ENCODE measurements at places on chromosomes 16 and 17. TPM values are rescaled to one million over a fixed set of nuclear protein-coding genes. Genes with fewer than 3 reads are reported as not detected.

DNA sequence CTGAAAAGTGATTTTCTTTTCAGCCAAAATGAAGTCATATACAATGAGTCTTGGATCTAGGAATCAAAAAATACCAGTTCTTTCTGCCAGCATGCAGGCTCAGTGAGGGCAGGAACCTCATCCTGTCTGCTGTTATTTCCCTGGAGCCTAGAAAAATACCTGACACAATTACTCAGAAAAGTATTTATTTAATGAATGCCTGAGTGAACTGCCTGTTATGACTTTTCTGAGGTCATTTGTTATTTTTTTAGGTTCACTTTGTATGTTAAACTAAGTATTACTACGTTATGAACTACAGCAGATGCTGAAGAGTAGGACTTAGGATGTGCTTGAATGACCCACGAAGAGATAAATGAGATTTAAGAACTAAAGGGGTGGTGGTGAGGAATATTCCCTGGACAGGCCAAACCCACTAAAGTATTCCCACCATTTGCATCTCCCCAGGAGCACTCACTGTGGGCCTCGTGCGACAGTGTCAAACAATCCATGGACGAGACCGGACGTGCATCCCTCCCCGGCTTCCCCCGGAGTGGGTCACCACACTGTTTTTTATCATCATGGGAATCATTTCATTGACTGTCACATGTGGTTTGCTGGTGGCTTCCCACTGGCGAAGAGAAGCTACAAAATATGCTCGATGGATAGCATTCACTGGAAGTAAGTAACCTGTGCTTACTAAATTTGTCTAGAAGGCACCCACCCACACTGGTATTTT lies 17.1 kb upstream of the VWA3A start:
- H3K27ac ChIP-seq, result no peak overlapping the region
- H3K36me3 ChIP-seq, result peaks cover 7% of the 10 kb centered on the region
- no peak for DNase-seq
- H3K4me3 ChIP-seq, result no peak overlapping the region
- no peaks in the 10 kb centered on the region for H3K4me1 ChIP-seq

- no peak for DNase-seq
- no peak overlapping the region for H3K27ac ChIP-seq
- no peaks in the 10 kb centered on the region for H3K36me3 ChIP-seq
Measured at GRCh38 chr17:14481664-14482063, 180.8 kb downstream of the HS3ST3B1 start.

- no peaks in the 10 kb centered on the region for H3K36me3 ChIP-seq
- no peaks in the 10 kb centered on the region for H3K4me1 ChIP-seq
- no peaks in the 10 kb centered on the region for H3K27me3 ChIP-seq
- DNase-seq, result no peak
- H3K4me3 ChIP-seq, result no peak overlapping the region
Measured at GRCh38 chr17:45919136-45919535, 24.8 kb downstream of the MAPT start.

GRCh38 chr16:228151-228851 lies 948 bp downstream of the LUC7L start:
- H3K27me3 ChIP-seq, result no peaks in the 10 kb centered on the region
- no peak for DNase-seq
- peak overlapping the region; percentile 91 for H3K4me3 ChIP-seq
- H3K27ac ChIP-seq, result peak overlapping the region; percentile 98
- peaks cover 33% of the 10 kb centered on the region for H3K36me3 ChIP-seq

- no peaks in the 10 kb centered on the region for H3K4me1 ChIP-seq
- no peak for DNase-seq
- H3K4me3 ChIP-seq, result no peak overlapping the region
- no peak overlapping the region for H3K27ac ChIP-seq
Measured at GRCh38 chr16:2280981-2281542, 13.1 kb upstream of the RNPS1 start.

DNA sequence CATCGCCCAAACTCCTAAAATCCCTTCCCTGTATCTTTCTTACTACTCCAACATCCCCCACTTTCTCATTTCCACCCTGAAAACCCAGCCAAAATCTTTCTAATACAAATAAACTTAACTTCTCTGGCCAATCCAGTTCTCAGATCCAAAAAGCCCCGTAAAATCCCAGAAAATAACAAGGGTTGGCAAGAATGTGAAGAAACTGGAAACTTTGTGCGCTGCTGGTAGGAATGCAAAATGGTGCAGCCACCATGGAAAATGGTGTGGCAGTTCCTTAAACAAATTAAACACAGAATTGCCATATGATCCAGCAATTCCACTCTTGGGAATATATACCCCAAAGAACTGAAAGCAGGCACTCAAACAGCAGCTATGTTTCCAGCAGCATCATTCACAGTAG lies 24.1 kb downstream of the LRRC75A start:
- H3K36me3 ChIP-seq, result no peaks in the 10 kb centered on the region
- no peak for DNase-seq
- H3K4me3 ChIP-seq, result no peak overlapping the region

- peaks cover 3% of the 10 kb centered on the region for H3K27me3 ChIP-seq
- no peaks in the 10 kb centered on the region for H3K4me1 ChIP-seq
- H3K36me3 ChIP-seq, result no peaks in the 10 kb centered on the region
- no peak overlapping the region for H3K4me3 ChIP-seq
Measured at GRCh38 chr17:36089339-36089865, 541 bp downstream of the CCL3 start.

DNA sequence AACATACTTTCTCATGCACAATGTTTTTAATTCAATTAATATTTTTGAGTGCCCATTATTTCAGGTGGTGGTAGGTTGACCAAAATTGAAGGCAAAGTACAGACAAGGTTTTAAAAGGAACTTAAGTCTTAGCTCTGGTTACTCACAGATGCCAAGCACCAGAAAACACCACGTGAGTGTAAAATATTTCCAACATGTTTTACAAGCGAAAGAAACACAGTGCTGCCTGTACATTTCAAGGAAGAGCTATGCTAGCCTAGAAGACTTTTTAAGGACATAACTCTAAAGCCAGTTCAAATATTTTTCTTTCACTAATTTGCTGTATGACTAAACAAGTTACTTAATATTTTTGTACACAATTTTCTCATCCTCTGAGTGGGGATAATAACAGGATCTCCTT lies 736.4 kb upstream of the GOT2 start:
- no peaks in the 10 kb centered on the region for H3K36me3 ChIP-seq
- H3K27ac ChIP-seq, result no peak overlapping the region
- H3K4me1 ChIP-seq, result no peaks in the 10 kb centered on the region

DNA sequence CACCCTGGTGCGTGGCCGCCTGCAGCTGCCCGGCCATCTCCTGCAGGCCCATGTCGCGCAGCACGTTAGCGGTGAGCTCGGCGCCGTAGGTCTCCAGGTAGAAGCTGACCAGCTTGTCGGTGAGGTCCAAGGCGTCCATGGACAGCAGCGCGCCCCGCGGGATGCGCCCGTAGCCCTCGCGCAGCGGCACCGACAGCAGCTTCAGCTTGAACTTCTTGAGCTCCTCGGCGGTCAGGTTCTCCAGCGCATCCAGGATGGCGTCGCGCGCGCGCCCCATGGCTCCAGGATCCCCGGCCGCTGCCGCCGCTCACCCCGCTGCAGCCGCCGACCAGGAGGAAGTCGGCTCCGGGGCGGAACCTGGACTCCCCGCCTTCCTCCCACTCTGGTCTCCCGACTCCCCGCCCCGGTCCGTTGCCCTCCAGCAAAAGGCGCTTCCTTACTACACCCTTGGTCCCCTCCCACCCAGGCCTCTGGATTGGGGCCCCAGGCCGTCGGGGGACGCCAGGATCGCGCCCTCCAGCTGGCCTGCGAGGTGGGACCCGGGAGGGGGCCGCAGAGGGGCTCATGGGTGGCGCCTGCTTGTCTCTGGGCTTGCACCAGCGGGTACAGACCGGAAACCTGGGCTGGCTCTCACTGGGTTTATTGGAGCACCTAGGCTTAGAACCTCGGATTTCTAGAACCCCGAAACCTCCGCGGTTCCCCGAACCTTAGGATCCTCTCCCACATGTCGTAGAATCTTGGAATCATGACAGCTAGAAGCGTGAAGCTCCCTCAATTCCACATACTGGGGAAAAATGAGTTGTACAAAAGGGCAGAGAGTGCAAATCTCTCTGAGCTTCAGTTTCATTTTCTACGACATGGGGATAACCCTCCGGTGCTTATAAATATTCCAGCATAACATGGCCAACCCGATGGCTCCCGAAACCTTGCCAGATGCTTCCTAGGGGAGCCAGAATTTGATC lies at the start of gene PYCARD:
Gene PYCARD (minus strand): TSS at position 347 of the 962 bp plus-strand sequence. CDS start 70 bp downstream, at position 277.
- peaks cover 39% of the 10 kb centered on the region for H3K27me3 ChIP-seq
- H3K27ac ChIP-seq, result no peak within 1 kb of the TSS
- H3K36me3 ChIP-seq, result no peaks in the 10 kb centered on the region

DNA sequence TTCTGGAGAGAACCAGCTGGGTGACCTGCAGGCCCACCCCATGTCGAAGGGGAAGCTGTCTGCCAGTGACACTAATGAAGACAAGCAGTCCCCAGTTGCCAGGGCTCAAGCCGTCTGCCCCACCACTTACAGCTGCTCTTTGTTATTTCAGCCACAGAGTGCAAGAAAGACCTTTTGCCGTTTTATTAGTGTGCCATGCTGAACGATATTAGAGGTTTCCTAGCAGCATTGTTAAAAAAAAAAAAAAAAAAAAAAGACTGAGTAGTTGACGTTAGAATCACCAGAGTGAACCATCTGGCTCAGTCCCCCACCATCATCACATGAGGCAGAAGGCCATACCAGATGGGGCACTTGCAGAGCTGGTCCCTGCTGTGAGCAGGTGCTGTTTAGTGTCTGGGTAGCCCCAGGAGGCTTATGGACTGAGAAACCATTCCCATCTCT lies 26.5 kb upstream of the SLC39A11 start:
- no peaks in the 10 kb centered on the region for H3K27me3 ChIP-seq
- H3K27ac ChIP-seq, result no peak overlapping the region

DNA sequence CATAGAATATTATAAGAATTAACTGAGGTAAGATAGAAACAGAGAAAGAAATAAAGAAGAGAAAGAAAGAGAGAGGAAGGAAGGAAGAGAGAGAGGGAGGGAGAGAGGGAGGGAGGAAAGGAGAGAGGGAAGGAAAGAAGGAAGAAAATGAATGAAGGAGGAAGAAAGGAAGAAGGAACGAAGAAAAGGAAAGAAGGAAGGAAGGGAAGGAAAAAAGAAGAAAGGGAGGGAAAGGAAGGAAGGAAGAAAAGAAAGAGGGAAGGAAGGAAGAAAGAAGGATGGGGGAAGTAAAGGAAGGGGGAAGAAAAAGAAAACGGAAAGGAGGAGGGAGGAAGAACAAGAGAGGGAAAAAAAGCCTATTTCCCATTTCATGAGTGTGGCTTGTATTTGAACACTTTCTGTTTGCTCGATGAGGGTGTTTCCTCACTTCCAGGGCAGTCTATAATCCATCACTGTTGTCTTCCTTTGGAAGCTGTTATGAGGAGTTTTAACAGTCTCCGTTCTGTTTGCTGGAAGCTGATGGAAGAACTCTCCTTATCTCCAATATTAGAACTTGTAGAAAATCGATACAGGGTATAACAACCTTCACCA lies 402.4 kb downstream of the TMEM114 start:
- H3K4me3 ChIP-seq, result no peak overlapping the region
- H3K36me3 ChIP-seq, result no peaks in the 10 kb centered on the region
- H3K27ac ChIP-seq, result no peak overlapping the region
- H3K27me3 ChIP-seq, result no peaks in the 10 kb centered on the region

- H3K27me3 ChIP-seq, result no peaks in the 10 kb centered on the region
Measured at GRCh38 chr17:70994194-70994593, 824.9 kb downstream of the KCNJ2 start.

DNA sequence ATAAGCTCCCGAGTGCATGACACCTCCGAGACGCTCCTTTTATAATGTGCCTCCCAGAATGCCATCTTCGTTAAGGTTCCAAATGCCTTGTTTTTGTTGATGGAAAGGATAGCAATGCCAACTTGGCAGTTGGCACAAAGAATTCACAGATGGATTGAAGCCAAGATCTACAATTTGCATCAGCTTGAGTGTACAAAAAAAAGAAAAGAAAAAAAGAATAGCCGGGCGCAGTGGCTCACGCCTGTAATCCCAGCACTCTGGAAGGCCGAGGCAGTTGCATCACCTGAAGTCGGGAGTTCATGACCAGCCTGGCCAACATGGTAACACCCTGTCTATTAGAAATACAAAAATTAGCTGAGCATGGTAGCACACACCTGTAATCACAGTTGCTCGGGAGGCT lies 7.6 kb downstream of the TBC1D16 start:
- no peaks in the 10 kb centered on the region for H3K27me3 ChIP-seq
- H3K4me3 ChIP-seq, result no peak overlapping the region
- H3K4me1 ChIP-seq, result peaks cover 4% of the 10 kb centered on the region
- DNase-seq, result no peak
- no peaks in the 10 kb centered on the region for H3K36me3 ChIP-seq
- H3K27ac ChIP-seq, result no peak overlapping the region

GRCh38 chr17:69492410-69493071 lies 78.0 kb downstream of the MAP2K6 start:
- no peaks in the 10 kb centered on the region for H3K4me1 ChIP-seq
- peak; percentile 26 for DNase-seq
- no peak overlapping the region for H3K27ac ChIP-seq
- H3K36me3 ChIP-seq, result no peaks in the 10 kb centered on the region

GRCh38 chr17:50420419-50421112 lies 5.5 kb upstream of the ACSF2 start:
- peaks cover 18% of the 10 kb centered on the region for H3K4me1 ChIP-seq
- DNase-seq, result no peak

DNA sequence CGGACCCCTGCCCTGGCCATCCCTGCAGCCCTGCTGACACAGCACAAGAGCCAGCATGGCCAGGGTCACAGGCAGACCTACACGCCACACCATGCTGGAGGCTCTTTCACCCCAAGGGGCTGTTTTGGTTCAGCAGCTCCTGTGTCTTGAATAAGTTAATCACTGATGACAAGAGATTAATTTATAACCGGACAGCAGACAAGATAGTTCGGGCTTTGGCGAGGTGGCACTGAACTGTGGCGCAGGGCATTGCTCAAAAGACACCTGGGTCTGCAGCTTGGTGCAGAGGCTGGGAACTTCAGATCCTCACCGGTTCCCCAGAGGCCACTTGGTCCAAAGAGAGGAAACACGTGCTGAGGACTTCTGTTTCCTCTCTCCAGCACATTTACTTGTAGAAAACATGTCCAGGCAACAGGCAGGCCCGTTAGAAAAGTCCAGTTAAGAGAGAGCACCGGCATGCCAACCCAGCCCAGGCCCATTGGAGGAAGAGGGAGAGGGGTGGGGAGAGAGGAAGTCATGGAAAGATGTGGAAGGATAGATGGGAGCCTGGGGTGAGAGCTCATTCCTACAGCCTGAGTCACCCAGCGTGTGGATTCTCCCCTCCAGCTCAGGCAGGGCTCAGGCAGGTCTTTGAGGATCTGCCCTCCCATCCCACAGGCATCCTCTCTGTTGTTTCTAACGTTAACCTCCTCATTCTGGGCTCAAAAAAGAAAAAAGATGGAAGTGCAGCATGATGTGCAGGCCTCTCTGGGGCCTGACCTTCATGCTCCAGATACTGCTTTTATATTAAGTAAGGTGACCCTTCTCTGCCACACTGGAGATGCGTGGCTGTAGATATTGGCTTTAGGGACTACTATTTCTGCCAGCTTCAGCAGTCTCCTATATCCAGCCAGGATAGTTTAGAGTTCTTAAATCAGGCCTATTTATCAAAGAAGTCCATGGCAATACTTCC lies 80.0 kb upstream of the HNF1B start:
- H3K4me1 ChIP-seq, result peaks cover 8% of the 10 kb centered on the region
- H3K27ac ChIP-seq, result no peak overlapping the region
- DNase-seq, result peak; percentile 13
- H3K4me3 ChIP-seq, result no peak overlapping the region
- H3K36me3 ChIP-seq, result no peaks in the 10 kb centered on the region
- H3K27me3 ChIP-seq, result no peaks in the 10 kb centered on the region

- H3K4me1 ChIP-seq, result no peaks in the 10 kb centered on the region
- H3K27ac ChIP-seq, result no peak overlapping the region
- no peaks in the 10 kb centered on the region for H3K27me3 ChIP-seq
- H3K4me3 ChIP-seq, result no peak overlapping the region
Measured at GRCh38 chr17:73011016-73011486, 81.4 kb downstream of the SLC39A11 start.

CALB2 gene
- 0.34 TPM for polyA plus RNA-seq

PGAP3 gene
- 29.7 TPM for polyA plus RNA-seq

P2RX5 gene
- not detected for polyA plus RNA-seq

KCNH4 gene
- not detected for polyA plus RNA-seq

NPIPA3 gene
- not detected for polyA plus RNA-seq

NLRC3 gene
- 0.61 TPM for polyA plus RNA-seq
